ENCODE measurements at places on chromosomes 16 and 17.

- DNase-seq, result no peak
Observed at GRCh38 chr16:84967828-84968227, 43.5 kb downstream of the ZDHHC7 start.

GRCh38 chr17:9022573-9023391 is 1.5 kb downstream of the NTN1 start:
- DNase-seq, result no peak

- DNase-seq, result no peak
Observed at GRCh38 chr17:72985882-72986720, 106.4 kb downstream of the SLC39A11 start.

DNA sequence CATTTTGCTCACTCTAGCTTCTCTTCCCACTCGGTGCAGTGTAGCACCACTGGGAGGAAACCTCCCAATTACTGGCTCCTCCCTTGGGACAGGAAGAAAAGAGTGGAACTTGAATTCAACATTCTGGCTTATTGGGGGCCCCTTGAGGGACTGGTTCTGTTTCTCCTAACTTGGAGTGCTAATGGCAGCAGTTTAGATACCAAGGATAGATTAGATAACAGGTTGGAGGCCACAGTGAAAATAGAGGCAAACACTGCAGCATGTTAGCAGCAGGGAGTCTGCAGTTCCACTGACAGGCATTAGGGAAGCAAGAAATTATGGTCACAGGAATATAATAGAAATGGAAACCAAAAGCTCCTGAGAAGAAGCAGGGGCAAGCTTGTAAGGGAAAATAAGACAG is 322.0 kb downstream of the ABCC12 start:
- no peak for DNase-seq

DNA sequence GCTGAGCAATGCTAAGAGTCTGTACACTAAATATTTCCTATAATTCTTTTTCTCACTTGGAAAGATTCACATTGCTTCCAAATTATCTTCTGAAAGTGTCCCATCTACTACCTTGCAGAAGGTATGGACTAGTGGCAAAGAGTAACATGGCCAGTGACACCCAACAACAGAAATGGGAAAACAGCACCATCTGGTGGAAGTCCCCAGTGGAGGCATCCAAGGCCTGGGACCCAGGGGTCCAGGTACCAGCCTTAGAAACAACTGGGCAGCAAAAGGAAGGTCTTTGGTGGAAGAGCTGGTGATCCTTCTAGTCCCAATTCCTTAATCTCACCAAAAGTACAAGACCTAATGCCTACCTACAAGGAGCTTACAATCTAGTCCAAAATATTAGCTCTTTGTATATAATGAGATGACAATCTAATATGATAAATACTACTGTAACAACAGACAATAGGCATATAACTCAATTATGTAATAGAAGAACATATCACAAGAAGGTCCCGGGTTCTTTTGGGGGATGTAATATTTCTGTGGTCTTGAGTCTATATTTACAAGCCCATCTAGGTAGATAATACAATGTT is 55.3 kb downstream of the SKAP1 start:
- no peak for DNase-seq

DNA sequence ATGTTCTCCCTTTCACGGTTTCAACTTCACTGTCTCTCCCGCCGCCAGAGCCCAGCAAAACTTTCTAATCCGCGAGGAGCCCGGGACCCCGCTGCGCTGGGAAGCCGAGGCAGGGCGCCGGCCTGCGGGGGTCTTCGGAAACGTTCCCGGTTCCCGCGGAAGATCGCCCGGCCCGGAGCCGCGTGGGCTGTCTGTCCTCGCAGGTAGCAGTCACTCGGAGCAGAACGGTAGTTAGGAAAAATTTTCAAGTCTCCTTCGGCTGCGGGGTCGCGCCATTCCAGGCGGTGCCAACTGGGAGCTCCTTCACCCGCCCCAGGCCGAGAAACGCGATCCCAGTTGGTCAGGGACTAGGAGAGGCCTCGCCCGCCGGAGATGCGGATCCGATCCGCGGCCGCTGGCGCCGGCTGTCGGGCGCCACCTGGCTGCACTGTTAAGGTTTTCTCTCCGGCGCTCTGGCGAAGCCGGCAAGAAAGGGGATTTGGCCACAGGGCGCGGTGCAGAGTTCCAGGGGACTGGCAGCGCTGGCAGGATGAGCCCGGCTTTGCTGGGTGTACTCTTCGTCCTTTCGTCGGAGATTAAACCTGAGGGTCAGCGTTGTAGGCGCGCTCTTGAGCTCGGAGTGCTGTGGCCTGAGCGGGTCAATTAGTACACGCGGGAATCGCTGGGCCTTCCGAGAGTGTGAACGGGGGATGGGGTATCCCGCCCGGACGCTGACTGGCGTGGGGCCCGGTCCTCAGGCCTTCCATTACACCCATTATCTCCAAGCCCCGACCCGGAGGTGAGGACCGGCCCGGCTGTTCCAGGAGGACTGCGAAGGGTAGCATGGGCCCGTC is 135.4 kb downstream of the KCNJ12 start:
- no peak for DNase-seq

GRCh38 chr16:47029724-47030123 is 56.2 kb upstream of the DNAJA2 start:
- no peak for DNase-seq

GRCh38 chr17:66764506-66764905 is 70.4 kb upstream of the CACNG5 start:
- DNase-seq, result no peak

GRCh38 chr16:30418350-30419181 is 11.2 kb downstream of the ZNF771 start:
- DNase-seq, result no peak

- DNase-seq, result peak; percentile 15
Observed at GRCh38 chr17:73205459-73205961, 12.7 kb downstream of the COG1 start.

Data from NCI-H1417 treated with DMSO at 0.1 percent for 48 hours (cell line).